ENCODE measurements at places on chromosomes 6 and 20. TPM values are rescaled to one million over a fixed set of nuclear protein-coding genes. Genes with fewer than 3 reads are reported as not detected.

- no peak for DNase-seq
- no peak overlapping the region for H3K27ac ChIP-seq
- no peaks in the 10 kb centered on the region for H3K27me3 ChIP-seq
- H3K4me1 ChIP-seq, result no peaks in the 10 kb centered on the region
- no peak overlapping the region for H3K4me3 ChIP-seq
- H3K36me3 ChIP-seq, result no peaks in the 10 kb centered on the region
Observed at GRCh38 chr6:128841518-128841917, 41.4 kb upstream of the LAMA2 start.

Gene OXT
- not detected for polyA plus RNA-seq

- H3K36me3 ChIP-seq, result no peaks in the 10 kb centered on the region
- no peak overlapping the region for H3K4me3 ChIP-seq
- H3K4me1 ChIP-seq, result peaks cover 4% of the 10 kb centered on the region
- no peak for DNase-seq
Observed at GRCh38 chr20:13060327-13060726, 51.6 kb downstream of the SPTLC3 start.

- no peaks in the 10 kb centered on the region for H3K36me3 ChIP-seq
- peaks cover 6% of the 10 kb centered on the region for H3K4me1 ChIP-seq
- no peaks in the 10 kb centered on the region for H3K27me3 ChIP-seq
- H3K27ac ChIP-seq, result no peak overlapping the region
- no peak overlapping the region for H3K4me3 ChIP-seq
- no peak for DNase-seq
Observed at GRCh38 chr20:48411245-48411644, 416.6 kb downstream of the PREX1 start.
